ENCODE measurements at places on chromosomes 5 and 9.

DNA sequence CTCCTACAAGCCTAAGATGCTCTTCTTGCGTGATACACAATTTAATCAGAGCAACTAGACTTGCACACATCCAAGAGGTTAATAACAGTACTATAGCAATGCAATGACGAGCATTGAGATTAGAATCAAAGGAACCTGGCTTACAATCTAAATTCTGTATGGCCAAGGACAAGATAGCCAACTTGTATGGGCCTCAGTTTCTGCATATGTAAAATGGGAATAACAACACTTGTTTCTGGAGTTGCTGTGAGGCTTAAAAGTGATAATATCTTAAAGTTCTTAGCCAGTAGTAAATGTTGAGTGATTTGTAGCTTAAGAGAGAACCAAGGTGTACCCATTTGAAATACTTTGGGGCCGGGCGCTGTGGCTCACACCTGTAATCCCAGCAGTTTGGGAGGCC is 2.2 kb upstream of the PUM3 start:
- no peak for DNase-seq

DNA sequence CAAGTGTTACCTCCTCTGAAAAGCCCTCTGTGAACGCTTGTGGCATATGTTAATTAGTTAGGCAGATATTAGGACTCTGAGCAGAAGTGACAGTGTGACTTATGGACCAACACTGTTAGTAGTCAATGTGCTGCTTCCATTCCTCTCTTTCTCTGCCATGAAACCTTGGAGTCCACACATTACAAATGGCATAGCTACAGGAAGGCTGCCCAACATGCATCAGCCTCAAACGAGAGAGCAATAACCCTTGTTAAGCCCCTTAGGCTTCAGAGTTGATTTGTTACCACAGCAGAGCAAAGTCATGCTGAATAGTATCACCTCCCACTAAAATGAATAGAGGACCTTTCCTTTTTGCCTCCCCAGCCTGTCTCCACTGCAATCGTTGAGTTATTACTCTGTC is 397.7 kb upstream of the SMARCA2 start:
- no peak for DNase-seq

GRCh38 chr9:136881691-136882108 is 4.6 kb upstream of the TRAF2 start:
- no peak for DNase-seq

DNA sequence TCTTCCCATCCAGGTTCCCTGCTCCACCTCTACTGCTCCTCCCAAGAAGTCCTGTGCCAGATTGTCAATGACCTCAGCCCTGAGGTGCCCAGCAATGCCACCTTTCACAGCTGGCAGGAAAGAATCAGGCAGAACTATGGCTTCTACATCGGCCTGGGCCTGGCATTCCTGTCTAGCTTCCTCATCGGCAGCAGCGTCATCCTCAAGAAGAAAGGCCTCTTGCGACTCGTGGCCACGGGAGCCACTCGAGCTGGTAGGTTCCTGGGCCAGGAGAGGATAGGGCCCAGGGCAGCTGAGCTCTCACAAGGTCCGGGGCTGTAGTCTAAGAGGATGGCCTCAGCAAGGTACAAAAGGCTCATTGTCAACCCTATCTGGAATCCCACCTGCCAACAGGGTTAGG is 3.1 kb downstream of the NIPAL4 start:
- DNase-seq = no peak

Data from effector CD4-positive, alpha-beta T cell (primary cell).